PC-9 (cell line): ENCODE measurements at places on chromosomes 6 and 20. TPM values are rescaled to one million over a fixed set of nuclear protein-coding genes. Genes with fewer than 3 reads are reported as not detected.
A peak's percentile ranks its signal among the peaks of the same experiment; 100 is the strongest.

DNA sequence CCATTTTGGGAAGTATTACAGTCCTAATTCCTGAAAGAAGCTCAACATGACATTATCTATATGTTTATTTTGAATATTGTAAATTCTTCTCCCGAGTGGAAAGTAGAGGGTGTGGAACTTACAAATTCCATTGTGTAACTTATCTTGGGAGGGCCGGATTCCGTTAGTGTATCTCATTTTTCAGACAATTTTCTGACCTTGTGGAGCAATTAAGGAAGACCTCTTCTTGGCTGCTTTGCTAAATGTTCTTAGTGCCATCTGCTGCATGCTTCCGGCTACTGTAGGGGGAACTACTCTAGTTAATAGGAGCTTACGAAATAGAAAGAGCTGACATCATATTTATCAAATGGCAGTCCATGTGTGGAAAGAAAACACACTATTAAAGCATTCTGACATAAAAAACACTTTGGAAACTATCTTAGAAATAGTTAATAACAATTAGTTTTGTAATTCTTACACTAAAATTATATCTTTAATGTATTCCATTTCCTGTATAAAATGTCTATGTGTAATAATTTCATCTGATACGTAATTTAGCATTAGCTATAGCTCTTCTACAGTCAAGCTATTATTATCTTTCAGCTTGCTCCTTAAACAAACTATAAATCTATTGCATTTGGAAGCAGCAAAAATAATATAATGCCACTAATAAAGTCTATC, 41.5 kb upstream of the KCNQ5 start:
- no peaks in the 10 kb centered on the region for H3K36me3 ChIP-seq
- H3K27ac ChIP-seq = no peak overlapping the region
- DNase-seq = peak; percentile 10
- no peak overlapping the region for H3K4me3 ChIP-seq
- H3K27me3 ChIP-seq = no peaks in the 10 kb centered on the region

DNA sequence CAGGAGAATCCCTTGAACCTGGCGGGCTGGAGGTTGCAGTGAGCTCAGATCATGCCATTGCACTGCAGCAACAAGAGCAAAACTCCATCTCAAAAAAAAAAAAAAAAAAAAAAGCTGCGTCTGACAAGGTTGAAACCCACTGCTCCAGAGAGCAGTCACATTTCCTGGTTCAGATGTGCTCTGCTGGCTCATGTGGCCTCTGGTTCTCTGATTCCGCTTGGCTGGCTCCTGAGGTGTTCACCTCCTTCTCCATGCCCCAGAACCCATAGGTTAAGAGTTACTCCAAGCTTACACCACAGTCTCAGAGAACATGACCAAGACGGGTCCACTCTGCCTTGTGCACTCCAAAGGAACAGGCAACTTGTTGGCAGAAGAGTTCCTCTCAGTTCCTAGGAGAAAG, 8.8 kb upstream of the CNR1 start:
- no peaks in the 10 kb centered on the region for H3K4me1 ChIP-seq
- H3K36me3 ChIP-seq = no peaks in the 10 kb centered on the region
- no peak for DNase-seq

The RSPH4A gene
- 0.13 and 0.24 TPM in 2 replicates for total RNA-seq

The TCF15 gene
- not detected in 2 replicates for total RNA-seq

The B3GALT4 gene
- 10.3 and 12.8 TPM in 2 replicates for total RNA-seq

DNA sequence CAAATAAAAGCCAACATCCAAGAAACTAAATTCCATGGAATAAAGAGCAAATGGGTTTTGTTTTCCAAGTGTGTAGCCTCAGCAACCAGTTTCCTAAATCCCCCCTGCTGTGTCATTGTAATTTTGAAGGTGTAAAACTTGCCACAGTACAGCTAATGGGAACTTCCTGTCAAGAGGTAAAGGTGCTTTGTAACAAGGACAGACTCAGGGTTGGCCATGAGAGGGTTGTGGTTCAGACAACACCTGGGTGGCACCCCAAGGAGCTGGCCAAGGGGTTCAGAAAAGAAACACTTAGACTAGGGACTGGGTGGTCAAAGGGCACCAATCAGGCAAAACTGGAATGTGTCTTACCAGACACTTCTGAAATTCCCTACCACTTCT, 52.4 kb upstream of the LYRM2 start:
- no peak for DNase-seq
- H3K36me3 ChIP-seq = no peaks in the 10 kb centered on the region
- H3K4me1 ChIP-seq = no peaks in the 10 kb centered on the region
- no peaks in the 10 kb centered on the region for H3K27me3 ChIP-seq
- no peak overlapping the region for H3K4me3 ChIP-seq
- H3K27ac ChIP-seq = no peak overlapping the region

DNA sequence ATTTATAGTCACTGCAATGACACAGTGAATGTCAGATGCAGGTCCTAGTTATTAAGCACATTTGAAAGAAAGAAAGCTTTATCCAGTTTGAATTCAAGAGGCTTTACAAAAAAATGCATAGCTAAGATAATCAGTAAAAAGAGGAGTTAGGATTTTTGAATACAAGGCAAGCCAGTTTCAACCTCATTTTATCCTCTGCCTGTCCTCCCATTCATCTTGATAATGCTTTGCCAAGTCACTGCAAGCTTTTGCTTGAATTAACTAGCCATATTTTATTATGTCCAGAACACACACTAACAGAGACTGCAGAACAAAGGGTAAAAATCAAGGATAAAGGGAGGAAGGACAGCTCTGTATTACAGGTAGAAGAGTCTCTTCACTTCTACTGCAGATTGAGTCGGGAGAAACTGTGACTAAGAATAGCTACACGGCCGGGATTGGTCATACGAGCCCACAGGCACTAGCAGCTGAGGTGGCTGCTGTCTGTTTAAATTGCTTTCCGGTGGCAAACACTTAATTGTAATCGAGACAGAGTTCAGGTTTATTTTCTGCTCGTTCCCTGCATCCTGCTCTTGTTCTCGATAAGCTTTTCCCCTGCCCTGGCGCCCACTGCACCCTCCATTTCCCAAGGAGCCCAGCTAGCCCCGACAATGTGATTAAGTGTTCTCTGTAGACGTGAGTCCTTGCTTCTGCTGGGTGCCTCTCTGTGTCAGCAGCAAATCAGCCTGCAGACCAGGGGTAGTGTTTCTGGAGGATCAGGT, 30.5 kb upstream of the AKAP12 start:
- peaks cover 13% of the 10 kb centered on the region for H3K4me1 ChIP-seq
- H3K27ac ChIP-seq = 0 out of 2 replicates have a peak overlapping the region, but pooled peaks have one; percentile 21
- H3K36me3 ChIP-seq = no peaks in the 10 kb centered on the region
- 0 out of 2 replicates have a peak overlapping the region, but pooled peaks have one; percentile 20 for H3K4me3 ChIP-seq
- DNase-seq = no peak

DNA sequence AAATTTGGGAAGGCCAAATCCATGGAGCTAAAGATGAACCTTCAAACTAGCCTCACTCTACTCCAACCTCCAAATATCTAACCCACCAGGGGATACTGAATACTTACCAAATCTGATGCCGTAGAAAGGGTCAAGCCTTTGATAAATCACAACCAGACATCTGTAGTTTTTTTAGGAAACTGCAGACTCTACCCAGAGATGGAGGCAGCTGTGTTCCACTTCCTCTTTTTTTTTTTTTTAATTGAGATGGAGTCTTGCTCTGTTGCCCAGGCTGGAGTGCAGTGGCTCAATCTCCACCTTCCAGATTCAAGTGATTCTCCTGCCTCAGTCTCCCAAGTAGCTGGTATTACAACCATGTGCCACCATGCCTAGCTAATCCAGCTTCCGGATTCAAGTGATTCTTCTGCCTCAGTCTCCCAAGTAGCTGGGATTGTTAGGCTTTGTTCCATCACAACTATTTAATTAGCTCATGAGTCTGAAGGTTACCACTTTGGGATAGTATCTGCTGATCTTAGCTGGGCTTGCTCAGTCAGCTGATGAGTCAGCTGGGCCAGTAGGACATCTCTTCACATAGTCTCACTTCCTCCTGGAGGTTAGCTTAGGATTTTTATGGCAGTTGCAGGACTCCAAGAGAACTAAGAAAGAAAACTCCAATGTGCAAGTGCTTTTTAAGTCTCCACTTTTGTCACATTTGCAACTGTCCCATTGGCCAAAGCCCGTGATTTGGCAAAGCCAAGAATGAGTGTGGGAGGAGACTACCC, 13.3 kb downstream of the FRK start:
- H3K27me3 ChIP-seq = no peaks in the 10 kb centered on the region
- no peak overlapping the region for H3K4me3 ChIP-seq
- no peaks in the 10 kb centered on the region for H3K4me1 ChIP-seq
- no peak for DNase-seq
- H3K36me3 ChIP-seq = 0 out of 2 replicates have a peak, but pooled peaks cover 8% of the 10 kb centered on the region

DNA sequence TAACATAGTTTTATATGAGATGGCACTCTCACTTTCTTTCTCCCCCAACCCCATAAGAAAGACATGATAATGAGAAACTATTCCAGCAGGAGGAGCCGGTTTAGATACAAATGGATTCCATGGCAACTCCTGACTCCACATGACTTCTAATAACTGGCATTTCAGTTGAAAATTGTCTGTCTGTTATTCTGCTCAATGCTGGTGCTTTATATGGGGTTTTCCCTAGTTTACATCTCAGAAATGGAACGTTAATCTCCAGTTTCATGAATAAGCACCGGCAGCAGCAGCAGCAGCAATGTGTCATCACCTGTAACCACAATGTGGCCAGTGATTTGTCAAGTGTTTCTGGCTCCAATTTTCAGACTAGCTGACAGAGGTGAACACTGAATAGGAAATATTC, 8.0 kb upstream of the SIM1 start:
- no peaks in the 10 kb centered on the region for H3K4me1 ChIP-seq
- no peak overlapping the region for H3K4me3 ChIP-seq
- no peaks in the 10 kb centered on the region for H3K27me3 ChIP-seq
- H3K27ac ChIP-seq = no peak overlapping the region

- no peaks in the 10 kb centered on the region for H3K27me3 ChIP-seq
- H3K36me3 ChIP-seq = no peaks in the 10 kb centered on the region
- DNase-seq = peak; percentile 55
- H3K4me3 ChIP-seq = no peak overlapping the region; the same call in 1 of the 2 replicates
These were observed 3.5 kb upstream of the SNAI1 start for GRCh38 chr20:49979030-49979832.

DNA sequence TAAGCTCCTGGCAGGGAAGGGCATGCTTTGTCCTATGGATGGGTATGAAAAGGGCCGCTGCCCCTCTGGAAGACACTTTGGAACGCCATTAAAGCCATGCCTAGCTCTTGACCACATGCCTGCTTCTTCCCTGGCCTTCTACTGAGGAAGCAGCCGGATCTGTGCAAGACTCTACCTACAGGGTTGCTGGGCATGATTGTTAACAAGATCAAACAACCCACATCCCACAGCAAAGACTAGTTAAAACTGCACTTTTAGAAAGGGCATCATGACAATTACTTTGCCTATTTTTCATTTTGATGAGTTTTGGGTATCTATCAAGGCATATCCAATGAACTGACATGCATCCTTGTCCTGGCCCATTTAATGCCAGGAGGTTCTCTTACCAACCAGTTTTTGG, 25.5 kb downstream of the NSFL1C start:
- DNase-seq = no peak
- no peaks in the 10 kb centered on the region for H3K27me3 ChIP-seq
- no peak overlapping the region for H3K4me3 ChIP-seq

The ARFGEF3 gene
- 9.9 and 10.0 TPM in 2 replicates for total RNA-seq

The B3GAT2 gene
- total RNA-seq = not detected in 2 replicates

- H3K27me3 ChIP-seq = no peaks in the 10 kb centered on the region
- H3K4me1 ChIP-seq = no peaks in the 10 kb centered on the region
- no peak overlapping the region for H3K4me3 ChIP-seq
- H3K27ac ChIP-seq = no peak overlapping the region
These were observed 590.7 kb downstream of the EYS start for GRCh38 chr6:65116326-65116725.

The WDR46 gene
- 52.4 and 59.6 TPM in 2 replicates for total RNA-seq

- H3K4me1 ChIP-seq = no peaks in the 10 kb centered on the region
- H3K4me3 ChIP-seq = no peak overlapping the region
- H3K36me3 ChIP-seq = no peaks in the 10 kb centered on the region
These were observed 44.7 kb downstream of the PACRG start for GRCh38 chr6:162772466-162772865.

- H3K27me3 ChIP-seq = no peaks in the 10 kb centered on the region
- H3K36me3 ChIP-seq = peaks cover 6% of the 10 kb centered on the region
- no peak for DNase-seq
- H3K4me1 ChIP-seq = peaks cover 25% of the 10 kb centered on the region; the same call in 1 of the 2 replicates
- H3K27ac ChIP-seq = no peak overlapping the region
These were observed 37.2 kb downstream of the ELOVL5 start for GRCh38 chr6:53311586-53311935.

- no peak overlapping the region for H3K27ac ChIP-seq
- no peak overlapping the region for H3K4me3 ChIP-seq
- no peaks in the 10 kb centered on the region for H3K4me1 ChIP-seq
- peak; percentile 4 for DNase-seq
These were observed 72.3 kb upstream of the CCN2 start for GRCh38 chr6:132023490-132023889.

DNA sequence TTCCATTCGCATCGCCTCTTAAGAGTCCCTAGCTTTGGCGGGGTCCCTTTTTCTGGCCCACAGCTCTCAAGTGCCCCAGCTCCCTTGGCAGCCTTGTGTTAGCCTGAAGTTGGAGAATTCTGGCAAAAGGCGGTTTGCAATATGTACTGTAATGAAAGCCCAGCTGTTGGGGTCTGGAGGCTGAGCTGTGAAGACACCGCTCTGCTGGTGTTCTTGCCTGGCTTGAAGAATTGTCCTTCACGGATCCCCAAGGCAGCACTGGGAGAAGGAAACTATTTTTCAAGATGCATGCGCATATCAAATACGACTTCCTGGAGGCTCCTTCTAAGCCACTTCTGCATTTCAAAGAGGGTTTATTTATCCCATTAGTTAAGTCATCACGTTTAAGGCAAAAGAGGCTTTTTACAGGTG, 21.4 kb upstream of the CITED2 start:
- H3K27me3 ChIP-seq = no peaks in the 10 kb centered on the region
- H3K27ac ChIP-seq = no peak overlapping the region
- no peak overlapping the region for H3K4me3 ChIP-seq

The C6orf58 gene
- total RNA-seq = not detected in 2 replicates

GRCh38 chr6:160137989-160138835, 16.6 kb downstream of the SLC22A1 start:
- peak; percentile 53 for DNase-seq
- no peak overlapping the region for H3K4me3 ChIP-seq
- no peaks in the 10 kb centered on the region for H3K27me3 ChIP-seq
- H3K4me1 ChIP-seq = peaks cover 22% of the 10 kb centered on the region
- H3K27ac ChIP-seq = no peak overlapping the region
- H3K36me3 ChIP-seq = no peaks in the 10 kb centered on the region

The NKX2-2 gene
- total RNA-seq = not detected in 2 replicates
